ENCODE measurements at places on chromosomes 13 and 19.

- no peak for DNase-seq
Measured at GRCh38 chr19:3056417-3057088, 5.7 kb downstream of the TLE5 start.

DNA sequence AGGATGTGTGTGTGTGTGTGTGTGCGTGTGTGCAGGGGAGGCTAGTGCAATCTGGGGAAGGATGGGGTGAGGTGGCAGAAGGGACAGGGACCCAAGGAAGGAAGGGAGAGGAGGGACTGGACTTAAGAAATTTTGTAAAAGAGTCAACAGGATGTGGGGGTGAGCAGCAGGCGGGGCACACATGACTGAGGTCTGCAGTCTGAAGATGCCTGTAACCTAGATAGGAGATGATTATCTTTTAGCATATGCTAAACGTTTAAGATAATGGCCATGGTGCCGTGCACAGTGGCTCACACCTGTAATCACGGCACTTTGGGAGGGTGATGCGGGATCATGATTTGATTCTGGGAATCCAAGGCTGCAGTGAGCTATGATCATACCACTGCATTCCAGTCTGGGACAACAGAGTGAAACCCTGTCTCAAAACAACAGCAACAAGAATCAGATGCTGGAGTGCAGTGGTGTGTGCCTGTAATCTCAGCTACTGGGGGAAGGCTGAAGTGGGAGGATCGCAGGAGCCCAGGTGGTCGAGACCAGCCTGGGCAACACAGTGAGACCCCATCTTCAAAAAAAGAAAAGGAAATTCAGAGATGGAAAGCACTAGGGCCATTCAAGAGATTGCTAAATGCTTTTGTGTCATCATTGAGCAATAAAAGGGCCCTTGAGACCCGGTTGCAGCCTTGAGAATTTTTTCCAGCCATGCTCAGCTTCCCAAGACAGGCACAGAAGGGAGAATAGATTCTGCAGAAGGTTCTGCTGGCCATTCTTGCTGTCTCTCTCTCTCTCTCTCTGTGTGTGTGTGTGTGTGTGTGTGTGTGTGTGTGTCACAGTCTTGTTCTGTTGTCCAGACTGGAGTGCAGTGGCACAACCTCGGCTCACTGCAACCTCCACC lies 3.8 kb upstream of the ZNF414 start:
- no peak for DNase-seq

DNA sequence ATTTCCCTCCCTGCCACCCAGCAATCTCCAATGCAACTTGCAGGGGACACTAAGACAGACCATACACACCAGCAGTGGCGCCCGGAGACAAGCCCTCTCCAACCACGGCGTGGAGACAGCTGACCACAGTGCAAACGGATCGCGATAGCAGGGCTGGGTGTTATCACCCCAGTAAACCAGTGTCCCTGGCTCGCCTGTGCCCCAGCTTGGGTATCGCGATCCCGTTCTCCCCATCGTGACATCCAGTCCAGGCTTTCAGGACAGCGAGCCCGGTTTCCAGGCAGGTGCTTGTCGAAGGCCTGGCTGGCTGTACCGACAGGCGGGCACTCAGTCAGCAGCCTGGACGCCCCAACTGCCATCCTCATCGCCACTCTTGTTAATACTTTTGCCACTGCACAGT lies 20.7 kb upstream of the NANOS2 start:
- DNase-seq: no peak

DNA sequence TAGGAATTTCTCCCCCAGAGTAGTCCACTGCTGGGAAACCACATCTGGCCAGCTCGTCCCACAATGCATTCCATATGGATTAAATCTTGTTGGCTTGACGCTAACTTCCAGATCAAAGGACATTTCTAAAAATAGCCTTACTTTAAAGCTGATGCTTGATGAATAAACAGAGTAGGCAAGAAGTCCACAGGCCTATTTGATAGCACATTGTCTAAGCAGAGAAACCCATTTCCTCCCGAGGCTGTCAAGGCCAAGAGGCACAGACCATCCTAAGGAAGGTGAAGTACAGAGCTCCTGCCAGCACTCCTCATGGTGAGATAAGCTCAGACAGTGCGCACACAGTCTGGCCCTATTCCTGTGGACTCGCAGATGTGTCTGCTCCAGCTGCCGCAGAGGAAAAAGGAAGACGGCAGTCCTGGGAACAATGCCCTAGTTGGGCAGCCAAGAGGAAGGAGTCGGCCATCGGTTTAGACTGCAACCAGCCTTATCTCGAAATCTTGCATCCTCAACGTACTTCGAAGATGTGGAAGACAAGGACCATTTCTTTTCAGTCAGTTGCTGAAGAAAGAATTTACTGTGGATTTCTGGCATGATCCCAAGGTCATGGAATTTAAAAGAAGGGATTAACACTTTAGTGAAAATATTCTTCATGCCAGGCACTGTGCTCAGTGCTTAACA lies 156.8 kb downstream of the RGCC start:
- no peak for DNase-seq

DNA sequence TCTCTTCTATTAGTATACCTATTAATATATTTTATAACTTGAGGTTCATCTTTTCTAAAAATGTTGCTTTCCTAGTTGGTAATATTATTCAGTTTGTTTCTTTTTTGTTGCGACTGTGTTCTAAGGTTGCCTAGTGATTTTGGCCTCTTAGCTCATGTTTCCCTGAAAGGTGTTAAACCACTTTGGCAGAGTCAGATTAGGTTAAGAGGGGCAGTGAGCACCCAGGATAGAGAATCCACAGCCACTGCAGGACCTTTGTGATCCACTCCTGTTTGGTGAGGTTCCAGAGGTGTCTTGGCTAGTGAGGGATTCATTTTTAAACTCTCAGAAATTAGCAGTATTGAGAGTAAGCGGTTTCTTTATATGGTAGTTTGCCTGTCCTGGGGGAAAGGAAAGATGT lies 14.9 kb upstream of the GPR18 start:
- DNase-seq: no peak

DNA sequence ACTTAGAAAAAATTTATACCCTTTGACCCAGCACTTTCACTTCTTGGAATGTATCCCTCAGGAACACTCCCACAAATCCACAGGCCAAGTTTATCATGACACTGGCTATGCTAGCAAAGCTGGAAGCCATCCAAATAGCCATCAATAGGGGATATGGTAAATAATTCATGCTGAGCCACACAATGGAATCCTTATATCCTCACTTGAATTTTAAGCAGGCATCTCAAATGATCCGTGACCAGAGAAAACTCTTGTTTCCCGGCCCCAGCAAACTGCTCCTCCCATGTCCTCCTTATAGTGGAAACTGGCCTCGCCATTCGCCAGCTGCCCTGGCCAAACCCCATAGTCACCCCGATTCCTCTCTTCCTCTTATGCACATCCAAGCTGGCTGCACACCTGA lies 37.6 kb downstream of the GRIK5 start:
- no peak for DNase-seq

- no peak for DNase-seq
Measured at GRCh38 chr19:38417544-38418506, 8.2 kb downstream of the RASGRP4 start.

- no peak for DNase-seq
Measured at GRCh38 chr13:39910041-39910440, 254.6 kb downstream of the COG6 start.

- no peak for DNase-seq
Measured at GRCh38 chr19:58353717-58354477, 605 bp upstream of the A1BG start.

- no peak for DNase-seq
Measured at GRCh38 chr19:6794686-6795431, 22.4 kb downstream of the VAV1 start.

DNA sequence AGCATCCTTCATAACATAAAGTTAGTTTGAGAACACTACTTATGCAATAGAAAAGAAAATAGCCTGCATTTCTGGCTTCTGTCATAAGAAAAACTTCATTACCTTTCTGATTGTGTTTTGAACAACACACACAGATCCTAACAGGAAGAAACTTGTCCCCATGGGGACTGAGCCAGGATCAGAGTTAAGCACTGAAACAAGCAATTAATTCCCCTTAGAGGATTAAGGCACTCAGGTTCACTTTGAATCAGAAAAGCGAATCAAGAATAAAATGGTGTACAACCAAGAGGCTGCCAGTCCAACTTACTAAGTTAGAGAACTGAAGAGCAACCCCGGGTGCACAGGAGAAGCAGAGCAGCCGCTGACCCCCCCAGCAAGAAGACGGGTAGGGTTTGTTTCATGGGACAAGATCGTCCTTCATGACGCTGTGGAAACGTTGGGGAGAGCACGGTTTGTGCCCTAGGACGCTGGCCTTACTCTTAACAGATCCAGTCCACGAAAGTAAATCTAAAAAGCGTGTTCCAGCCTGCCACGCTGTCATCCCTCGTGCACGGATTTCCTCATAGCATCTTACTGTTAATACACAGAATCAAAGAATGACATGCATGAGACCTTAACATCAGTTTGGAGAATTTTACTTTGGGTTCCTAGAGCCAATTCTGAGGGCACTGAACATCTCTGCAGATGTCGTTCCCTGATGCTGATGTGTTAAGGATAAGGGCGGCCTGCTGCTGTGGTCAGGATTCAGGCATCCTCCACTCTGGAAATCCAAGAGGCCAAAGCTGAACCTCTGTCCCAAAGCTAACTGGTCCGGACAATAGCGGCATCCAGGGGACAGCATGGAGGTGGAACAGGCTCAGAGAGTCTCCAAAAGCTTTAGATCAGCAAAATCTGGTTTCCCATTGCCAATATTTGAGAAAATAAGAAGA lies 46.4 kb downstream of the GGACT start:
- DNase-seq: no peak

DNA sequence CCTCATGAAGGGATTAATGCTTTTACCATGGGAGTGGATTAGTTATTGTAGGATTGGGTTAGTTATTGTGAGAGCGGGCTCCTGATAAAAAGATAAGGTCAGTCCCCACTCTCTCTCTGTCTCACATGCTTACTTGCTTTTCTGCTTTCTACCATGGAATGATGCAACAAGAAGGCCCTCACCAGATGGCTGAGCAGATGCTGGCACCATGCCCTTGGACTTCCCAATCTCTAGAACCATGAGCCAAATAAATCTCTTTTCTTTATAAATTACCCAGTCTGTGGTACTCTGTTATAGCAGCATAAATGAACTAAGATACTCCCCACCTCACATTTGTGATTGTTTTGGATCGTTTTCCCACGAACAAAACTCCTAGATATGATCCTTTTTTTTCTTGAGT lies 353.8 kb downstream of the DNAJC15 start:
- no peak for DNase-seq

DNA sequence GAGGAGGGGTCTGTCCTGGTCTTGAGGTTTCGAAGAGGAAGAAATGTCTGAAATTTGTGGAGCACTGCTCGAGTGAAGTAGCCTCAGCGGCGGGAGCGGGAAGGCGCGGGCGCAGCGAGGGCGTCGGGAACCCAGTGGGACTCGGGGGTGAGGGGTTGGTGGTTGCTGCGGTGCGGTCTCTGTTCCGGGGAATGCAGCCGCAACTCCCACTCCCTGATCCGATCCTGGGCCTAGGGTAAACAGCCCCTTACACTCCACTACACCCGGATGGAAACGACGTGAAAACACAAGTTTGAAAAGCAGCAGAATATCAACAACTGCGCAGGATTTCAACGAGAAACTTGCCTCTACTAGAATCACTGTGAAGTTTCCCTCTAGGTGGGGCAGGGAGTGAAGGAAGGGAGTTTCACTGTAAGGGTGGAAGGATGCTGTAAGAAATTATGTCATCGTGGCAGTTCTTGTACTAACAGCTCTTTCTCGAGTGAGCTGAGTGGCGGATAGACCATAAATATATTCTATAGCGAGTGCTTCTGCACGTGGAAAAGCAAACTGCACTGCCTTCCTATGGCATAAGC lies 2.0 kb upstream of the KLF12 start:
- no peak for DNase-seq

DNA sequence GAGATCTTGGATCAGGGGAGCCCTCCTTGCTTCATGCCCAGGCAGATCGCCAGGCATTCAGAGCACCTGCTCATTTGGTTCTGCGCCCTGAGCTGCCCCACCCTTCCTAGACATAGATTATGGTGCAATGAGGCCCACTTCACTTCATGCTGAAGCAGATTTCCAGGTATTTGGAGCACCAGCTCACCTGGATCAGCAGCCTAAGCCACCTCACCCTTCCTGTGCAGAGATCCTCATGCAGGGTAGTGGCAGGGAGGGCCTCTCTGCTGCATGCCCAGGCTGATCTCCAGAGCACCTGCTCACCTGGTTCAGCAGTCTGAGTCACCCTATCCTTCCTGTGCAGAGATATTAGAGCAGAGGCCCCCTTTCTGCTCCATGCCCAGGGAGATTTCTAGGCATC lies 1966.1 kb downstream of the PCDH9 start:
- DNase-seq: no peak

- DNase-seq: peak; percentile 88
Measured at GRCh38 chr19:48835734-48836088, 580 bp downstream of the HSD17B14 start.

GRCh38 chr13:110921209-110921608 lies 6.3 kb upstream of the ANKRD10 start:
- DNase-seq: no peak

GRCh38 chr13:50306156-50306555 lies 290.9 kb downstream of the KCNRG start:
- no peak for DNase-seq

DNA sequence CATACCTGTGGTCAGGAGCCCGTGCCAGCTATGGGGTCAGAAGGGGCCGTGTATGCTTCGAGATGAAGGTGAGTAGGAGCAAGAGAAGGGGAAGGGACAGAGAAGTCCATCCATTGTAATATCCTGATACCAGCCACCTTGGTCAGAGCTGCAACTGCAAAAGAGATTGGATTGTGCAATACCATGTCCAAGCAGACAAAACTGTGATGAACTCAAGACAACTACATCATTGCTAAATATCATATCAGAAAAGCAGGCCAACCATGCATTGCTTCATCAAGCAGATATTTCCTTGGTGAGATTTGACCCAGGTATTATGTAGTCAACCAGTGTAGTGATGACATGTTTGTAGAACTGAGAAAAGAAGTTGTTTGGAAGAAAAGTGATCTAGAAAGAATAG lies 12.1 kb downstream of the HNRNPUL1 start:
- no peak for DNase-seq
